SHP77 treated with DMSO at 0.1 percent for 48 hours (cell line): ENCODE measurements at places on chromosomes 5 and 9.

GRCh38 chr5:154312576-154312975 is 122.0 kb downstream of the GALNT10 start:
- DNase-seq, result no peak

DNA sequence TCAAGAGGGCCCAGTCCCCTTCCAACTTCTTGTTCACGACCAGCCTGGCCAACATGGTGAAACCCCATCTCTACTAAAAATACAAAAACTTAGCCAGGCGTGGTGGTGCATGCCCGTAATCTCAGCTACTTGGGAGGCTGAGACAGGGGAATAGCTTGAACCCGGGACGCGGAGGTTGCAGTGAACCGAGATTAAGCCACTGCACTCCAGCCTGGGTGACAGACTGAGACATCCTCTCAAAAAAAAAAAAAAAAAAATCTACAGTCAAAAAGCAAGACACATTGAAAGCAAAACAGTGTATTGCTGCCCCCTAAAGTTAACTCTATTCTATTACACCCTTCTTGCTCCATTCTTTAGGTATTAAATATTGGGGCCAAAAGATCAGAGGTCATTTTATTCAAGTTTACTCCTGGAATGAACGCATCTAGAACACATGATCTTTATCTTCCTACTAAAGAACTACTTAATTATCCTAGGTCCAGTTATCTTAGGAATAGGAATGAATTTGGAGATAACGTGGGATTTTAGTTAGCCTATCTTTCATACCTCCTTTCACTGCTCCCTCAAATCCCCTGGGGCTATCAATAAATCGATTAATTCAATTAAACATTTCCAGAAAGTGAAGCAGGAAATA is 2.4 kb downstream of the ATG12 start:
- peak; percentile 17 for DNase-seq

DNA sequence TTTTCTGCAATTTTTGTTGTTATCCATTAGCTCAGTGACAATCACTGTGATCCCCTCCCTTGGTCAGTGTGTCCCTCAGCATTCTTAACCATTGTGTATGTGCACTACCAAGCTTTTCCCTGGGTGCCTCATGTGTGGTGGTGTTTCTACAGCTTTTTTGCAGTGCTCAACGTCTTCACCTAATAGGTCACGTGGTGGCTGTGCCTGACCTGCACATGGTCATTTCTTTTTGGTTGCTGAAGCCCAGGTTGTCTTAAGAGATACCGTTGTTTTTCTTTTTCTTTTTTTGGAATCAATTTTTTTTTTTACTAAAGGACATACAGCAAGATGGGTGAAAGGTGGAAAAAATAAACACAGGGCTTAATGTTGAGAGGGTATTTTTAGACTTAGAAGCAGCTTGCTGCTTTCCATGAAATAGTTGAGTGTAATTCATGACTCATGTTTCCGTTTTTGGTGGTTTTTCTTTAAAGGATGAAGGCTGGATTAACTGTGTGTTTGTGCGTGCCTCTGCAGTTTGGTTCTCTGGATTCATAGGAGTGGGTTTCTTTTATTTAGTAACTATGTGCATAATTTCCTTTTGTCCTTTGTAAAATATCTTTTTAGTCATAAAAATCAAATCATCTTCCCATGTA is 22.2 kb downstream of the SH3GL2 start:
- no peak for DNase-seq

DNA sequence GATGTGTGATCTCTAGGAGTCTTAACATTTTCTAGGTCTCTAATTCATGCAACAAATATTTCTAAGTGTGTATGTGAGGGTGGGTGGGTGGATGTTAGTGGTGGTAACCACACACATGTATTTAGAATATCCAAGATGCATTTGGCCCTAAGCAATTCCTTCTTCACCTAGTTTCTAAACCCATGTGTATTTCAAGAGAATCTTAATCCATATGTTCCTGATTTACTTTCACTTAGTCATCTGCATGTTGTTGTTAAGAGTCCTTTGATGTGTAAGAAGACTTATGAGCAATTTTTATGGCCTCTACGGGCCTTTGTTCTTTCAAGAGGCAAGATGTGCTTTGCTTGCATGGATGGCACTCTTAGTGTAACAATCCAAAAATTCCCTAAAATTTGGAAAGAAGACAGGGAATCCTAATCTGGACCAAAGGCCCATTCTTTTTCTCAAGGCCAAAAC is 282.6 kb downstream of the SPATA31D1 start:
- no peak for DNase-seq

DNA sequence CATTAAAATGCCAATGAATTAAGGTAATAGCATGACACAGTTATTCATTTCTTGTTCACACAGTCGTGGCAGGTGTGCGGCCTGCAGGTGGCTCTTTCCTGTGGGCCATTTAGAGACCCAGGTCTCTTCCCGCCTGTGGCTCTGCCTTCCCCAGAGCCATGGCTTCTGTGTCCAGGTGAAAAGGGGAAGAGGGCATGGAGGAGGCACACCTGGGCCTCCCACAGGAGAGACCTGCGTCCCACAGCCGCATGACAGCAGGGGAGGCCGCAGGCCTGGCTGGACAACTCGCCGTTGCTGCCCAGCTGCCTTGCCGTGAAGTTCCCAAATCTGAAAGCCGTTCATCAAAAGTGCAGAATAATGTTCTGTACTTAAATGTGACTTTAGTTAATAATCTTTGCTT is 14.4 kb upstream of the PLEKHG4B start:
- no peak for DNase-seq
